ENCODE measurements at places on chromosomes 7 and 10.

GRCh38 chr10:29316308-29317026, 27.6 kb downstream of the LYZL1 start:
- no peak for DNase-seq

GRCh38 chr10:31678575-31679516, 249.8 kb downstream of the ARHGAP12 start:
- no peak for DNase-seq

DNA sequence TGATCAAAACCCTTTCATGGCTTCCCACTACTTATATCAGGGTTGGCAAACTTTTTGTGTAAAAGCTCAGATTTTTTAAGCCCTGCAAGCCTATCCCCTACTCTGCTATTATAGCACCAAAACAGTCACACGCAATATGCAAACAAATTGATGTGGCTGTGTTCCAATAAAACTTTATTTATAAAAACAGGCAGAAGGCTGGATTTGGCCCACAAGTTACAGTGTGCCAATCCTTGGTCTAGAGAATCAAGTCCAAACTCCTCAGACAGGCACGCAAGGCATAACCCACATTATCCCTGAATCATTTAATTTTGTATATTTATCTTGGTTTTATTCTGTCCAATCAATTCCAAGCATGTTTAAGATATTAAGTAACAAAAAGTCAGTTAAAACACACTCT, 71.9 kb downstream of the SGMS1 start:
- DNase-seq, result no peak

DNA sequence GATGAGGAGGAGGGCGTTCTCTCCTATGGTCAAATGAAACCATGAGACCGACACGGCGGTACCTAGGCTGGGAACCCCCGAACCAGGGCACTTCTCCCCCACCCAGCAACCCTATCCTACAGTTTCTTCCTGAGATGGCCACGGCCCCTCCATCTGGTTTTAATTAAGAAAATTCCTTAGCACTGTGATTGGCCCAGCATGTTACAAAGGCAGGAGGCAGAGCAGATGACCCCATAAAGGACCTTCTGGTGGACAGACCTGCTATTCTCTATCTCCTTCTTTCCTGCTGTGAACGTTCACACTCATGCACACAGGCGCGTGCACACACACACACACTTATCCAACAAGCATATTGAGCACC, 129.4 kb downstream of the RGS10 start:
- DNase-seq, result no peak

GRCh38 chr7:20019757-20020432, 197.3 kb downstream of the MACC1 start:
- peak; percentile 33 for DNase-seq

DNA sequence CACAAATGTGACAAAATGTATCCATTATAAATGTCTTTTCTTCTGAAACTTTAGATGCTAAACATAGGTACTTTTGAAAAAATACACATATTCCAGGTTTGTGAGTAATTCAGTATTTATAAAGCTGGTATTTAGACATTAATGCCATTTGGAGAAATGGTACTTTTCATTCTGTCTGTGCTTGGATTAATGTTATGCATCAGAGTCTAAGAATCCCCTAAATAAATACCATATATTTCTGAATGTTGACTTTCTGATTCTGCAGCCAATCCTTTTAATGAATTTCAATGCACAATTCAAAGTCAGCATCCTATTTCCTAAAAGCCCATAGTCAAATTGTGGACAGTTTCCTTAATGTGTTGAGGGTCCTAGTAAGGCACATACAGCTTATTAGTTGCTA, 145.0 kb downstream of the DKK1 start:
- DNase-seq, result no peak

DNA sequence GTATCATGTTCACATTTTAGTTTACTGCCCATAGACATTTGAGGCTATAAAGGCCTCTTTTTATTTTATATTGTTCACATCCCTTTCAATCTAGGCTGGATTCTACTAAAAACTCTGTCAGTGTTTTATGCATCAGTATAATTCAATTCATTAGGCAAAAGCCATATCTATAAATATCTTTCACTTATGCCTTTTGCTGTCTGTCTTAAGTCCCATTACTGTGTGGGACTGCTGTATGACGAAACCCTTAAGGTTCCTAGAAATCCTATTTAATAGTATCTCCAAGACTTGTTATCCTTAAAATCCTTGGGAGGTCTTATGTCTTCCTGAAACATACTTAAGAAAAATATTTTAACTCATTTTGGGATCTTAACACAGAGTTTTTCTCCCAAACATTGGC, 139.2 kb downstream of the HGF start:
- no peak for DNase-seq

DNA sequence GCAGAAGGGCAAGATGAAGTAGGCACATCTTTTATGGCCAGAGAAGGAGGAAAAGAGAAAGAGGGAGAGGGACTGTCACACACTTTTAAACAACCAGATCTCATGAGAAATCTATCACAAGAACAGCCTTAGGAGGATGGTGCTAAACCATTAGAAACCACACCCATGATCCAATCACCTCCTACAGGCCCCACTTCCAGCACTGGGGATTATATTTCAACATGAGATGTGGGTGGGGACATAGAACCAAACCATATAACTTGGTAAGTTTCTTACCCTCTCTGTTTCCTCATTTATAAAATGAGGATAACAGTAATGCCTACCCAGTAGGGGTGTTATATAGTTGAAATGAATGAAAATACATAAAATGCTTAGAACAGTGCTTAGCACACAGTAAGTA, 66.0 kb downstream of the CHCHD3 start:
- no peak for DNase-seq

DNA sequence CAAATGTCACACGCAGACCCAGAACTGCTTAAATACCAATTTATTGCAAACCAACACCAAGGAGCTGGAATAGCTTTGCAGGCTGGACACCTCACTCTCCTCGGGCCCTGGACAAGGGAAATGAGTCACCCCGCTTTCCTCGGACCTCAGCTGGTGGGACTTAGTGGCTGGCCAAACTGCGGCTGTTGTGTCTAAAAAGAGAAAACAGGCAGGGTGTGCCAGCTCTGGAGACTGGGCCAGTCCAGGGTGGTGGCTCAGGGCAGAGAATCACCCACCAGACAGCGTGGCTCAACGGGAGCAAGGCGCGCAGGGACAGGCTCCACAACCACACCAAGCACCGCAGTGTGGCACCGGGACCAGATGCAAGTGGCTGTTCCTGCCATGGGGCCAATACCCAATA, 58.2 kb upstream of the CAMK2B start:
- DNase-seq, result no peak

- DNase-seq, result peak; percentile 8
Observed at GRCh38 chr7:28182071-28182471, 1.5 kb upstream of the JAZF1 start.

DNA sequence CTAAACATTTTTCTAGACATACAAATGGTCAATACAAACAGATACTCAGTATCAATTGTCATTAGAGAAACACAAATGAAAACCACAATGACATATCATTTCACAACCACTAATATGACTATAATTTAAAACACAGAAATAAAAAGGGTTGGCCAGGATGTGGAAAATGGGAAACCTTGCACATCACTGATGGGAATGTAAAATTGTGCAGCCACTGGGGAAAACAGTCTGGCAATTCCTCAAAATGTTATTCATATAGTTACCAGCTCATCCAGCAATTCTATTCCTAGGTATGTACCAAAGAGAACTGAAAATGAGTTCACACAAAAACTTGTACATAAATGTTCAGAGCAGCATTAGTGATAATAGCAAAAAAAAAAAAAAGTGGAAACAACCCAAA, 106.1 kb upstream of the LRRTM3 start:
- no peak for DNase-seq

GRCh38 chr7:134419875-134420274, 39.0 kb downstream of the AKR1B1 start:
- no peak for DNase-seq

GRCh38 chr10:108911814-108912541, 1011.3 kb downstream of the XPNPEP1 start:
- no peak for DNase-seq

GRCh38 chr7:66157060-66157459, 42.4 kb downstream of the CRCP start:
- DNase-seq, result no peak

GRCh38 chr10:614790-615582, 74.5 kb downstream of the DIP2C start:
- no peak for DNase-seq

DNA sequence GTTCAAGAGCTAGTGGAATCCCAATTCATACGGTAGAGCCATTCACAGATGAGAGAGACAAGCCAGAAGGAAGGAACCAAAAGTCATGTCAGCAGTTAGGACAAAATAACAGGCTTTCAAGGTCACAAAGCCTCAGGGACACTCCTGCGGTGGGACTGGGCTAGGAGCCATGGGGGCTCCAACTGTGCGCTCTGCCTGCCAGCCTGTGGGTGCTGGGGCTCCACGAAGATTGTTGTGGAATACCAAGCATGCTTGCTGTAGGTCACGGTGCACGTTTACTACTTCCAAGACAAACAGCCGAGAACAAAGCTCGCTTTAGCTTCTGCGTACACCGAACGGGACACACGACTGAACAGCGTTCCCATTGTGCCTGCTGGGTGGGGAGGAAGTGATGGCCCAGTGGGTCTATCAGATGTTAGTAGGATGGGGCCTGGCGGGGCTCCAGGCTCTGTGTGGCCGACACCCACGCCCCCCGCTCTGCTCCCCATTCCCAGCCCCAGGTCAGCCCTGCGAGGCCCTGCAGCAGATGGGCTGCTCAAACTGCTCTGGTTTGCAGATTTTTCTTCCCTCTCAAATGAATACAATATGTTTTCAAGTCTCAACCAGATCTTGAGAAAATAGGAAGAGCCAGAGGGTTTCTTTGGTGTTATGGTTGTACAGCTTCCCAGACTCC, 158.9 kb downstream of the EGFR start:
- DNase-seq, result no peak

DNA sequence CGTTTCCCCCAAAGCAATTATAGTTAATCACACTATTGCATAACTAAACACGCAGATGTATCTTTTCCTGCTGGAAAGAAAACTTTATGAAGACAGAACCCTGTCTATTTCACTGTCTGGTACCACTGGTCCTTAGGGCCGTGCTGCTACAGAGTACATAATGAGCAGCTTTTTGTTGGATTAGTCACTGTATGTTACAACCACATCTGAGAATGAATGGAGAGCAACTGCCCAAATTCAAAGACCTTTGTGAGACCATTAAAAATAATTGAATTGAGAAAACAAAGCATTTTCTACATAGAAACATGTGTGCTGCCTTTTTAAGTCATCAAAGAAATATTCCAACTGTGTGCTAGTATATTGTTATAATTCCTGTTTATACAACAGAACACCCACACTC, 111.3 kb upstream of the SORCS1 start:
- DNase-seq, result no peak

GRCh38 chr10:69892816-69893215, 91.1 kb downstream of the COL13A1 start:
- DNase-seq, result no peak

Measured in naive B cell (primary cell).